ENCODE measurements at places on chromosomes 1 and 21. TPM values are rescaled to one million over a fixed set of nuclear protein-coding genes. Genes with fewer than 3 reads are reported as not detected.

Gene HSPA6
- 0.05 TPM for polyA plus RNA-seq

Gene CFHR4
- polyA plus RNA-seq = not detected

DNA sequence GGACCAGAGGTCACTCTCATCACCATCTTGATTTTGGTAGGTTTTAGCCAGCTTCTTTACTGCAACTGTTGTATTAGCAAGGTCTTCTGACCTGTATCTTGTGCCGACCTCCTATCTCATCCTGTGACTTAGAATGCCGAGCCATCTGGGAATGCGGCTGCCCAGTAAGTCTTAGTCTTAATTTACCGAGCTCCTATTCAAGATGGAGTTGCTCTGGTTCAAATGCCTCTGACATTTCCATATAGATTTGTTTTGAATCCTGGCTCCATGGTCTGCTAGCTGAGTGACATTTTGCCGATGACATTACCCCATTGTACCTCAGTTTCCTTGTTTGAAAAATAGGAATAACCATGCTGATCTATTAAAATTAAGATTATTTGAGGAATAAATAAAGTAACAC, 193.9 kb upstream of the HMCN1 start:
- no peak for DNase-seq

DNA sequence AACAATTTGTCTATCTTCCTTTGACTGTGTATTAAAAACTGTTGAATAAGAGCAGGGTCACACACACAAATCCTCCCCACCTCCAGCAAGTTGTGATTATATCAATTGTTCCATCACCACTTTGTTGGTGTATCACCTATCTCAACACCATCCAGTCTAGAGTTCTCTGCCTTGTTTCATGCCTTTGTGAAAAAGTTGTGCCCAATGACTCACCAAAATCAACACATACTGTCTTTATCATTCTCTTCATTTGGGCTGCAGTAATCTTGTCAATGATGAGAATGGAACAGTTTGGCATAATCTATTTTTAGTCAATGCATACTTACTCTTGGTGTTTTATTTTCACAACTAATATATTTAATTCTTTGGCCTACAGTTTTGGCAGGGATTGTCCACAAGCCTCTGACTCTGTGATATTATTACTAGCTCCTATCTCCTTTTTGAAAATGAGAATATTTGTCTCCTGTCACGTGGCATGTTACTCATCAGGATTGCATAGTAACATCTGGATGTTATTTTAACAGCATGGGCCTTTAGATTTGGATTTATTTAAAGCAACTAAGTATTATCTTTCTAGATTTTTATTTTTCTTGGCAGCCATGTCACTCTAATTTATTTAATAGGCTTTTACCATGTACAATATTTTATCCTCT, 5.1 kb downstream of the C1orf87 start:
- no peak for DNase-seq

- no peak for DNase-seq
These were observed 2.8 kb upstream of the NRAS start for GRCh38 chr1:114719424-114719787.

DNA sequence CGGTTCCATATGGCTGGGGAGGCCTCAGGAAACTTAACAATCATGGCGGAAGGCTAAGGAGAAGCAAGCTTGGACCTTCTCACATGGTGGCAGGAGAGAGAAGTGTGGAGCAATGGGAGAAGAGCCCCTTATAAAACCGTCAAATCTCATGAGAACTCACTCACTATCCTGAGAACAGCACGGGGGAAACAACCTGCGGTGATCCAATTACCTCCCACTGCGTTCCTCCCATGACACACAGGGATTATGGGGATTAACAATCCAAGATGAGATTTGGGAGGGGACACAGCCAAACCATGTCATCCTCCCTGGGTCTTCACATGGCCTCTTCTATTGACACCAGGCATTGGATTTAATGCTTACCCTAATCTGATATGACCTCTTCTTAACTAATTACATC, 455.1 kb upstream of the VAMP3 start:
- no peak for DNase-seq

DNA sequence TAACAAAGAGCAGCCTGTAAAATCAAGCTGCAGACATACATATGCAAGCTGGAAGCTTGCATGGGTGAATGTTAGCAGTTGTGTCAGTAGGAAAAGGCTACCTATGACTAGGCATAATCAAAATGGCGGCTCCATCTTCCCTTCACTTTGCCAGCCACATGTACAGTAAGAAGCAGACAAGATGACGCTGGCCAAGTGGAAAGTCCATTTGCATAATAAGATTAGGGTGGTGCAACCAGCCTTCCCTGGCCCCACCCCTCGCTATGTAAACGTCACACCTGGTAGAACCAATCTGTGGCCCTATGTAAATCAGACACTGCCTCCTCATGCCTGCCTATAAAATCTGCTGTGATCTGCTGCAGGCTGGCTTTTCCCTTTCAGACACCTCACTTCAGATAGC, 171.9 kb upstream of the USP25 start:
- DNase-seq = no peak

Gene CATSPERE
- 0.05 TPM for polyA plus RNA-seq

Gene TEX38
- 0.33 TPM for polyA plus RNA-seq

DNA sequence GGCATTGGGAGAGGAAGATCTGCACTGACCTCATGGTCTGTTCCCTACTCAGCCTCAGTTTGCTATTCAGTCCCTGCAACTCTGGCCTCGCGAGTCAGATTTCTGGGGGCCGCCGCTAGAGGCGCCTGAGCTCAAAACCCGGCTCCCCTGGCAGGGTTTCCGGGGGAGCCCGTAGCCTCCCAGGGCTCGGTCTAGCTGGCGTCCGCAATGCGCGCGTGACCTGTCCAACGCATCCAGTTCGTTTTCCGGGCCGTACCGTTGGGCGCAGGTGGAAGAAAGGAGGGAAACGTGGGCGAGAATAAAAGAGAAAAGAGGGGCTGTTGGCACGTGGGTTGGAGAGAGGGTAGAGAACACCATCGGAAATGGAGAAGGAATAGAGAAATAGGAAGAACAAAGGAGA, at the start of gene ADAM30:
TSS of gene ADAM30 (minus strand) at position 213 of the 400 bp plus-strand sequence. CDS start at position 34, 179 bp downstream.
- DNase-seq = no peak

DNA sequence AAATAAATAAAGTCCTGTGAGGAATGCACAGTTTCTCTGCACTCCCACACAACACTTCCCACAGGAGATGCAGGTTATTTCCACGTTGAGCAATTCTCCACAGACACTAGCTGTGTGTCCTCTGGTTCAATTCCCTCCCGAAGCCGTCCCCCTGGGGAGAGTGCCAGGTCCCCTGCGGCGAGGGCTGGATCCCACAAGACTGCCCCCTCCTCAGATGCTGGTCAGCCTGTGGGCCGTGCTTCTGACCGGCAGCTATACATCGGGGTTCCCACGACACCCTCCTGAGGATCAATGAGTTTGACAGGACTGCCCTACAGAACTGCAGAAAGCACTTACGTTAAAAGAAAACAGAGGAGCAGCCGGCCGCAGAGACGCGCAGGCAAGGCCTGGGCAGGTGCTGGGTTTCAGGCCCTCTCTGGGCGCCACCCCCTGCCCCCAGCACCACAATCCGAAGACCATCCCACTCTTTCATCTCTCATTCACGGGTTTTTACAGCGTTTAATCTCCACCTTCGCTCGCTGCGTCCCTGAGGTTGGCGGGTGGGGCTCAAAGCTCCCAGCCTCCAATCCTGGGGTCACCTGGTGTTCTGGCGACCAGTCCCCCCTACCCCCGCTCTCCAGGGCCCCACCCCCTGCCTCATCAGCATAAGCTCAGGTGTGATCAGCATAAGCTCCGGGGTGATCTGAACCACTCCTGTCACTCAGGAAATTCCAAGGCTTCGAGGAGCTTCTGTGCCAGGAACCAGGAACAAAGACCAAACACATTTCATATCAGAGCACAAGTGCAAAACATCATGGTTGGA, 9.3 kb downstream of the SLC35E2B start:
- no peak for DNase-seq

Gene EBNA1BP2
- 46.0 TPM for polyA plus RNA-seq

GRCh38 chr1:38831731-38832369, 27.7 kb downstream of the RRAGC start:
- no peak for DNase-seq

Gene RGS16
- 5.7 TPM for polyA plus RNA-seq

Gene SAMD11
- polyA plus RNA-seq = 0.18 TPM

- no peak for DNase-seq
These were observed 18.5 kb upstream of the OR10J5 start for GRCh38 chr1:159554261-159554660.

Gene KIRREL1
- polyA plus RNA-seq = 22.9 TPM

Gene TRIM58
- not detected for polyA plus RNA-seq

DNA sequence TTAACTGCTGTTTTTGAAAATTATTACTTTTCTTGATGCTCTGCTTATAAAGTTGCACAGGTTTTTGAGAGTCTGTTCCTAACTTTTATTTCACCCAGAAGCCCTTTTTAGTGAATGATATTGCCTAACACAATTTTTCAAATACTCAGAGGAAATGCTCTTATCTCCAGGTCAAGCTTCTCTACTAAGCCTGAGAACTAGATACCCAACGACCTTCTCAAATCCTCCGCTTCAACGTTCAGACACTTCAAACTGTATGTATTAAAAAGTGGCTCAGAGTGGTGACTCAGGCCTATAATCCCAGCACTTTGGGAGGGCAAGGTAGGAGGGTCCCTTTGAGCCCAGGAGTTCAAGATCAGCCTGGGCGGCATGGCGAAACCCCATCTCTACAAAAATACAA, 88.5 kb downstream of the ASH1L start:
- no peak for DNase-seq

Measured in H1 (cell line).